ENCODE measurements at places on chromosomes 11 and 22. TPM values are rescaled to one million over a fixed set of nuclear protein-coding genes. Genes with fewer than 3 reads are reported as not detected.

DNA sequence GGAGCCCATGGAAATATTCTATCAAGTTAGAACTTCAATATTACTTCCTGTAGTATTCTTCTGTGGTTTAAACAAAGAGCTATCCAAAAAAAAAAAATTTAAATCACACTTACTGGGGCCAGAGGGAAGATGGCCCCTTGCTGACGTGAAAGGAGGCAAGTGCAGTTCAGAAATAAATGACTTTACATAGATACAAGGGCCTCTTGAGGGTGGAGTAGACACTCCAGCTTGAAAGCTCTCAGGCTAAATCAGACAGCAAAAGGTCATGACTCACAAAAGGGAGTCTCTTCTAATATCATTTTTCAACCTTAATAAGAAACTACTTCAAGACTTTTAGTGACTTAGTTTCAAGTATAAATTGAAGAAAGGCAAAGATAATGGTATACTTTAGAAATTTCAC is 1160.3 kb downstream of the FAM181B start:
- no peak for DNase-seq

GRCh38 chr11:11661326-11662040 is 39.7 kb upstream of the GALNT18 start:
- DNase-seq = no peak

GRCh38 chr11:69593851-69594250 is 47.1 kb upstream of the CCND1 start:
- DNase-seq = no peak

DNA sequence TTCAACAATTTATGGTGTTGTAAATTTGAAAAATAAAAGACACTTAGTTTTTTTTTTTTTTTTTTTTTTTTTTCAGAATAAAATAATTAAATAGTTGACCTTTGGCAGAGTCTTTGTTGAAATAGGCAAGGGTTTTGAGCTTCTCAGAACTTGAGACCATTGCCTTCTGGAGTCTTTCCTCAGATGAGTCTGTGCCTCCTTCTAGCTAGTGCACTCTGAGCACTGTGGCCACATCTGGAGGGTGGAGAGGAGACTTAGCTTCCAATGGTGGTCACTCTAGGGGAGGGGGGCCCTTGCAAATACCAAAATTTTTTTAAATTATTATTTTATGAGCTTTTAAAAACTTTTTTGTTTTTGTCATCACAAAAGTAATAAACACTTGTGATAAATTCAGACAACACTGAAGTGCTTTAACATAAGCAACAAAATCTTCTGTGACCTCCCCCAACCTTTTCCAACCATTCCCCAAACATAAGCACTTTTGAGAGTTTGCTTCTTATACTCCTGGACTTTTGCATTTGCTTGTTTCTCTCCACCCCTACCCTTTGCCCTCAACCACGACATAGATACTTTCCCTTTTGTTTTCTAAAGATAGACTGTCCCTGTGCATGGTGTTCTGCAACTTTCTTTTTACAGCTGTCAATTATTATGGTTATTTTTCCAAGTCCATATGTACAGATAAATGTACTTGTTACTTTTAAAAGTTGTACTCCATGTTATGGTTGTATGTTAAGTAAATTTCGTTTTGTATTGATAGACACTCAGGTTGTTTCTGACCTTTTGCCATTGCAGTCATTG is 41.1 kb downstream of the BMAL1 start:
- DNase-seq = no peak

DNA sequence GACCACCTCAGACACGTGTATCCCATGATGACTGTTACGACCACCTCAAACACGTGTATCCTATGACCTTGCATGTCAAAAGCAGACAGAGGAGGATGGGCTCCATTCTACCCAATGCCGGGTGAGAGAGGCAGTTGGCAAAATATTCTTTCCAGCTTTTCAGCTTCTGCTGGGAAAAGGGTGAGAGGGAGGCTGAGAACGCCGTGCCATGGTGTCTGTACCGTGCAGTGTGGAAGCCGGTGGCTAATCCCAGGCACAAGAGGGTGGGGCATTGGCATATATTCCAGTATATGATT is 1478.4 kb downstream of the TBC1D22A start:
- no peak for DNase-seq

- no peak for DNase-seq
Observed at GRCh38 chr11:83410605-83411565, 124.7 kb upstream of the CCDC90B start.

DNA sequence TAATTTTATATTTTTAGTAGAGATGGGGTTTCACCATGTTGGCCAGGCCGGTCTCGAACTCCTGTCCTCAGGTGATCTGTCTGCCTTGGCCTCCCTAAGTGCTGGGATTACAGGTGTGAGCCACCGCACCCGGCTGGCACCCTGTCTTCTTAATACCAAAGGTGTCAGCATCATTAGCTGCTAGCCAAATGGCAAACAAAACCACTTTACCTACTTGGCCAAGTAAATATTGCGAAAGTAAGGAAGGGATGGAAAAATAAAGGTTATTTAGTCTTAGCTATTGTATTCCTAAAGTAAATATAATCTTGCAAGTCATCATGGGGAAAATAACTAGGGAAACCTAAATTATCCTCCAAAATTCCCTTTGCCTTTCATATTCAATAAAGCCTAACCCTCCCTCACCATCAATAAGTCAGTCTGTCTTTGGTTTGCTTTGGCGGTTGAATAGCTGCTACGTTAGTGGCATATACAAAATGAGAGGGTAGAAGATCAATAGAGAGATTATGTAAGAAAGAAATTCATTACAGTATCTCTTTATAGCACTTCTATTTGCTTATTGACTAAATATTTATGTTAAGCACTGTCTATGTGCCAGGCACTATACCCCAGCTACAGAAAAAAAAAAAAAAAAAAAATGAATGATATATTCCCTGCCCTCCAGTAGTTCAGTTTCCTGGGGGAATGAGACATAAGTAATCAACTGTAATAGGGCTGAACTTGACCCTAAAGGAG is 40.2 kb upstream of the CFAP300 start:
- no peak for DNase-seq

ALX4 gene
- total RNA-seq = not detected

DNA sequence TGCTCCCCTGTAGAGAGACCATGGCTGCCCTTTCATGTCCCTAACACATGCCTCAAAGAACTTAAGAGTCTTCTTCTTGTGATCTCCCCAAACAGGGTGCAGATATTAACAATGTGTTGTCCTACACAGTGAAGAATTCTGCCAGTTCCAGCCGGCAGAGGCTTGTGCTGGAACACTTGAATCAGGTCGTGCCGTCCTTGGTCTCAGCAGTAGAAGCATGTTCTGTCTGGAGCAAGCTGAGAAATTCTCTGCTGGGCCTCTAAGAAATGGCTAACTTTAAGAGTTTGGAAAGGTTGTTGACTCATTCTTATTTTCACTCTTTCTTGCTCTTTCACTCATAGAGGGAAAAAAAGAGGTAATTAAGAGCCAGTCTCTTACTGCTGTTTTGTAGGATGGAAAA is 71.1 kb upstream of the SLC25A18 start:
- DNase-seq = no peak
